Stimulated activated naive CD8-positive, alpha-beta T cell treated with anti-CD3 and anti-CD28 coated beads, Interleukin-15, Interleukin-2, amounts not matched to agents 100 U/mL and 50 U/mL, for 24 hours (primary cell): ENCODE measurements at places on chromosomes 6 and 20.

- DNase-seq: no peak
These were observed 191.7 kb downstream of the SMOC2 start for GRCh38 chr6:168632694-168633093.

DNA sequence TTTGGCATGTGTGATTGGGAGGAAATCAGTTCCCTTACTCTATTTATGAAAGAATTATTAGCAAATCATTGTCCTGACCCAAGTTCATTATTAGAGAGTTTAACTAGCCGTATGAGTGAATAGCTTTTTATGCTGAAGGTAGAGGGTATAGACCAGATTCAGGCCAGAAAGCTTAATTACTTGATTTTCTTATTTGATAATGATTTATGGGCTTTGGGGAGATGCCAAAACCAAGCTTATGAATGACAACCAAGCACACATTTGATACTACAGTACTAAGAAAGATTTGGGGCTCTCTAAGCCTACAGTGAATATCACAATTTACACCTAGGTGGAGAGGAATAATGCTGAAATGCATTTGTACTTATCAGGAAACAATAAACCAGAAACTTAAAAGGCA lies 193.2 kb downstream of the ARHGAP18 start:
- DNase-seq: no peak

DNA sequence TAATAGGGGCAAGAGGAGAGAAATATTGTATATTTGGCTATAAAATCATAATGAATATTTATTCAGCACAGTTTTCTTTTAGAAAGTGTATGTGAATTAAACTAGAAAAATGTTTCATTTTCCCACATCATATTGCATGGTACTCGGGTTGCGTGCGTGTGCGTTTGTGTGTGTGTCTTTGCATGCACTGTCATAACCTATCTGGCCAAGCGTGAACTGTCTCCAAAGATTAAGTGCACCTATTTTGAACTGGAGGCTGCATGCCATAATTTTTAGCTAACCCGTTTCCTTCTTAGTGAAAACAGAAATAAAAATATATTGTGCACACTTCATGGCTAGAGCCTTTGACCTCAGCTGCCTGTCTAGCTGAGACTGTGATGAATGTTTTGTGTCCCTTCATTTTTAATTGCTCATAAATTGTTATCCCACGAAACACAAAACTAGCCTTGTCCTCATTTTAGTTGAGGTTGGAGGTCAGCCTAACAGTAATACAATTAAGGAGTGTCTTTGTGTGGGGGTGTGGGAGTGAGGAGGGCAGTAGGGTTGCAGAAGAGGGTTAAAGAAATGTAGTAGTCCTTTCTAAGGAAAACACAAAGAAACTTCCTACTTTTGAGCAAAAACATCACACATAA lies 336.1 kb upstream of the POU3F2 start:
- DNase-seq: no peak

- peak; percentile 13 for DNase-seq
These were observed 4.5 kb downstream of the NRN1 start for GRCh38 chr6:6002005-6002847.

GRCh38 chr6:45132658-45133294 lies 195.4 kb upstream of the RUNX2 start:
- no peak for DNase-seq

DNA sequence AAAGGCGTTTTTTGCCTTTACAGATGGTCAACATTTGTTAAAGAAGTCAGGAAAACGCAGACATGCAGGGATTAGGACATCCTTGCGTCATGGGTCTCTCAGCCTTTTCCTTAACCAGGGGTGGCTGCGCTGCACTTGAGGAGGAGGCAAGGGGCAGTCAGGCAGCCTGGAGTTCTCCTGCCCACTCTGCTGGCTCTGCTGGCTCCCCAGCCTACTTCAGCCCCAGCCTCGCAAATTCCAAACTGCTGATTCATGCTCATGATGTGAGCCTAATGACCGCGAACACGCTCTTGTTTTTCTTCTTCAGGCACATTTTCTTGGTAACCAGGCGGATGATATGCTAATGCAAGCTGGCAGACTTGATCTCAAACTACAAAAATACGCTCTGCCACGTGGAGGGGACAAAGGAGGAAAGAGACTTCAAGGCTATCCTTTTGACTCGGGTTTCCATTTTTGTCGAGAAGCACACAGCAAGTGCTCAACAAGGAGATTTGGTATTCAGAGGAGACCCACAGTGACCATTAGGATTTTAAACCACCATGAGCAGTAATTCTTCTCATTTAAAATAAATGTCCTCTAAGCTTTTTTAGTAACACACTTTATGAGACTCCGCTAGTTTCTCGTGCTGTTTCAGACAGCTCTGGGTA lies 290.3 kb upstream of the STXBP5 start:
- DNase-seq: no peak

DNA sequence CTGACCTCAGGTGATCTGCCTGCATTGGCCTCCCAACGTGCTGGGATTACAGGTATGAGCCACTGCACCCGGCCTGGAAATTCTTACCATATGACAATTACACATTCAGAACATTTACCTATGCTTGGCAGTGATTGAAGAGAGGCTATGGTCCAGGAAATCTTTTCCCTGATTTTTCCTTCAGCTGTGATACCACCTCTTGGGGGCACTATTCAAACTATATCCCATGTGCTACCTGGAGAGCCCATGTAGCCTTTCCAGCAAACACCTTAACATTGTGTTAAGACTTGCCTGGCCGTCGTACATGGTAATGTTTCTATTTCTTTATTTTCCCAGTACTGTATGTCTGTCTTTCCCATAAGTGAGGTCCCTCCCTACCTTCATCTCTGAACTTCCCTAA lies 61.7 kb upstream of the C20orf144 start:
- DNase-seq: no peak
